Activated T-helper 1 cell treated with anti-CD3 and anti-CD28 coated beads, Interleukin-2, amount 50 U/mL, for 16 hours (primary cell): ENCODE measurements at places on chromosomes 1 and 21.

GRCh38 chr1:234780531-234781162 is 170.7 kb upstream of the IRF2BP2 start:
- no peak for DNase-seq

DNA sequence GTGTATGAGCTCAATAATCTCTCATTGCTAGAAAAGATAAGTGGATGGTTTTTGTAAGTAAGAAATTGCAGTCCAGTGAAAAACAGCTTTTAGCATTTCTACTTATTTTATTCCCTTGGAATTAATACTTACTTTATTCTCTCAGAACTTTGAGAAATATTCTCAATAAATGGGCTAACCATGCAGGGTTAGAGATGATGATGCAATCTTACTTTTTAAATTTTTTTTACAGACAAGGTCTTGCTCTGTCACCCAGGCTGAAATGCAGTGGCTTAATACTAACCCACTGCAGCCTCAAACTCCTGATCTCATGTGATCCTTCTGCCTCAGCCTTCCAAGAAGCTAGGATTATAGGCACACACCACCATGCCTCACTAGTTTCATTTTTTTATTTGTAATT is 440.8 kb upstream of the ZP4 start:
- no peak for DNase-seq

GRCh38 chr21:42537106-42537742 is 23.6 kb downstream of the SLC37A1 start:
- no peak for DNase-seq

GRCh38 chr1:245748646-245749045 is 593.9 kb downstream of the KIF26B start:
- no peak for DNase-seq

DNA sequence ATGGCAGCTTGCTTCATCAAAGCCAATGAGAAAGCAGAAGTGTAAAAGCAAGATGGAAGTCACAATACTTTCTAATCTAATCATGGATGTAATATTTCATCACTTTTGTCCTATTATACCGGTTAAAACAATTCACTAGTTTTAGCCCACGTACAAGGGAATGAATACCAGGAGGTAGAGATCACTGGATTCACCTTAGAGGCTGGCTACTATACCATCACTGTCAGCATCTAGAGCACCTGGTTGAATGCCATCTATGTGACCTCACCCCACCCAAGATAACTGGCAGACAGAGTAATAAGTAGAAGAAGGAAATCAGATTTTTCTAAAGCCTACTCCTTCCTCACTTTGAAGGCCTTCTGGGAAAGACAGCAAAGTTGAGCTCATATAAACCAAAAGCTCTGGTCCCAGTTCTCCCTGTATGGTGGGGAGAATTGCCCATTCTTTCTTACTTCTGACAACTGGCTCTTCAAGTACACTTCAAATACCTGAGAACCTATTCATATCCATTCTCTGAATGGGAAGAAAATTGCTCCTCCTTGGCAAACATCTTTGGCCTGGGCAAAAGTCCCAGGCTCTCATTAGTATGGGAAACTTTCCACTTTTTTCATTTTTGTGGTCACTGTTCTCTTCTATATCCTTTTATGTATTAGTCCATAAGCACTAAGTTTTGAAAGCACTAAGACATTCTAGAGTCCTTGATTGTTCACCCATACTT is 24.8 kb downstream of the HSD3B1 start:
- DNase-seq, result no peak

DNA sequence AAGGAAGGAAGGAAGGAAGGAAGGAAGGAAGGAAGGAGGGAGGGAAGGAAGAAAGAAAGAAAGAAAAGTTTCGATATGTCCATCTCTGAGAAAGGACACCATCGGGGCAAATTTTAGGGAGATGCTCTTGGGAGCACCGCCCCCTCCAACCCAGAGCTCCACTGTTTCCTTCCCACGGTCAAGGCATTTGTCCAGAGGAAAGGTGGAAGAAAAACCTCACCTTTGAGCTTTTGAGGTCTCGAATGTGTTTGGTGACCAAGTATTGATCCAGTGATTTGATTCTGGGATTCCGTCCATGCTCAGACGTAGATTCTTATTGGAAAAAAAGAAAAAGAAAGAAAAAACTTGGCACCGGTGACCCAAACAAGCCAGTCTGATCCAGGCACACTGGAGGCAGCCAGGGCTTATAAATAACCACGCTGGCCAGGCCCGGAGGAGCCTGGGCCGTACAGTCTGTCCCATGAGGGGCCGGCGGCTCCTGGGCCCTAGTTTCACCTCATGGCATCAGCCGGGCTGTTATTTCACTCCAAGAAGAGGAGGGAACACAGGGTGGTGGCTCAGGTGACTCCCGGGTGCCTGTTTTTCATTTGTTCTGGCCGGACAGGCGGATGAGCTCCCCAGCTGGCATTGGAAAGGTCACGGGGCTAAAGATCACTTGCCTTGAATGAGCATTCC is 36.1 kb upstream of the SLC25A33 start:
- DNase-seq, result no peak

GRCh38 chr1:7049913-7050625 is 264.8 kb downstream of the CAMTA1 start:
- no peak for DNase-seq

GRCh38 chr21:15090390-15090789 is 25.6 kb upstream of the NRIP1 start:
- DNase-seq, result no peak

GRCh38 chr1:60924964-60925798 is 157.2 kb upstream of the NFIA start:
- DNase-seq, result no peak

GRCh38 chr21:30561264-30561895 is at the start of gene KRTAP19-7:
TSS of gene KRTAP19-7 (minus strand) at chr21:30561314. CDS start at chr21:30561289, 25 bp downstream.
- DNase-seq, result no peak
